ENCODE measurements at places on chromosomes 7 and 10.

GRCh38 chr7:6232116-6232515 lies 40.3 kb downstream of the CYTH3 start:
- no peak for DNase-seq

GRCh38 chr10:51340845-51341610 lies 266.7 kb downstream of the PRKG1 start:
- DNase-seq: no peak

DNA sequence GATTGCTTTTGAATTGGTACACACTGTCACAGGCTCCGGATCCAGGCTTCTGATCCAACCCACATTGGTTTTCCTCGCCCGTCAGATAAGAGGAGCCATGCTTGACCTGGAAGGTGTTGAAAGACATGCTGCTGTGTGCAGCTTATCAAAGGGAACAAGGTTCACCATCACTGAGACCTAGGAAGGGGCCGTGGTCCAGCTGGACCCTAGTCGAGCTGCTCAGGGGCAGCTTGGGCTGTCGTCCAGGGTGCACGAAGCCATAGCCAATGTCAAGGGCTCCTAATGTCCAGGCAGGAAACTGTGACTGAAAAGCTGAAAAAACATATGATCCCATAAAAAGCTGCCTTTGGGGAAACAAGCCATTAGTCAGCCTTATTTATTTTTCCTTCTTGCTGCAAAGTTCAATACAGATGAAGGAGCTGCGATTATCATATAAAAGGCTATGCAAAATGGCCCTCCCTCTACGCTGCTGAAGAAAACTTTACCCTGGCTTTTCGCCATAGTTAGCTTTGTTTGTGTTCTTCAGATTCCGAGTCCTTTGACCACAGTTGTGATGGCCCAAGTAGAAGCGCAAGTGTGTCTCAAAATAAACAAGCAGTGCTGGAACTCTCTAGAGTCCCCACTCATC lies 118.0 kb downstream of the CREB5 start:
- no peak for DNase-seq

GRCh38 chr10:1315178-1315577 lies 259.0 kb downstream of the WDR37 start:
- no peak for DNase-seq

GRCh38 chr10:30499816-30500215 lies 65.8 kb downstream of the MAP3K8 start:
- DNase-seq: no peak

DNA sequence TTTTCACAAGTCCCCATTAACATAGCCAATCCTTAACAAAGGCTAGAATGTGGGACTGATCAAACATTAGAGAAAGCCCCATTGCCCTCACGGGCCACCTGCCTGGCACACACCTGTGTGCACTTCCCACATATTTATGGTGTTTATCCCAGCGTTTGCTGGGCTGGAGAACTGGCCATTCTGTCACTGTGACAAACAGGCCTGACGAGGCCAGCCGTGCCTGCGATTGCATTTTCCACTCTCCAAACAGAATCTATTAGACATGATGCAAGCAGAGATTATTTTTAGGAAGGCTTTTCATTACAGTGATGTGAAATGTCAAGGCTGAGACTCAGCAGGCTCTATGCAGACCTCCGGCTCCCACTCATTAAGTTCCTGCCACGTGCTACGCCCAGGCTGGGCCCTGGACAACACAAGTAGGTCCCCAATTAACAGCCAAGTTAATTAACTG lies 20.4 kb downstream of the PTPRN2 start:
- DNase-seq: peak; percentile 87

DNA sequence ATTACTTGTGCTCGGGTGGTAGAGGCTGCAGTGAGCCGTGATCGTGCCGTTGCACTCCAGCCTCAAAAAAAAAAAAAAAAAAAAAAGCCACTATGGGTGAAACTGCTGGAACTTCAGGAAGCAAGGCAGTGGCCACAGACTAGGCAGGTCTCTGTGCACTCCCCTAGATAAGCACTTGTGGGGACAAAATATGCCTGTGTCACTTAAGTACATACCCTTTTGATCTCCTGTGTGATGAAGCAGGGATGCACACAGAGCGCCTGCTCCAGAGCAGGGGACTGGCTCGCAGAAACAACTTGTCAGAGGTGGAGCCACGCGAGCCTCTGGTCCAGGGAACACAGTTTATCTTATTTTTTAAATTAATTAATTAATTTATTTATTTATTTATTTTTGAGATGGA lies 42.9 kb upstream of the PSAP start:
- no peak for DNase-seq

All from NCI-H774 (cell line).